ENCODE measurements at places on chromosomes 1 and 21.
A peak's percentile ranks its signal among the peaks of the same experiment; 100 is the strongest.

GRCh38 chr1:220227393-220227792 lies 44.9 kb downstream of the RAB3GAP2 start:
- no peaks in the 10 kb centered on the region for H3K27me3 ChIP-seq
- DNase-seq, result no peak
- H3K4me3 ChIP-seq, result no peak overlapping the region
- peaks cover 6% of the 10 kb centered on the region for H3K4me1 ChIP-seq

- no peak for DNase-seq
- no peaks in the 10 kb centered on the region for H3K27me3 ChIP-seq
- H3K27ac ChIP-seq, result no peak overlapping the region
- no peaks in the 10 kb centered on the region for H3K36me3 ChIP-seq
- no peaks in the 10 kb centered on the region for H3K4me1 ChIP-seq
- no peak overlapping the region for H3K4me3 ChIP-seq
These were observed 3933.6 kb downstream of the SRGAP2C start for GRCh38 chr1:125118147-125118993.

GRCh38 chr1:40539338-40539737 lies 7.9 kb downstream of the ZNF684 start:
- DNase-seq, result no peak
- no peaks in the 10 kb centered on the region for H3K4me1 ChIP-seq
- H3K27me3 ChIP-seq, result no peaks in the 10 kb centered on the region
- H3K27ac ChIP-seq, result no peak overlapping the region
- H3K4me3 ChIP-seq, result no peak overlapping the region

DNA sequence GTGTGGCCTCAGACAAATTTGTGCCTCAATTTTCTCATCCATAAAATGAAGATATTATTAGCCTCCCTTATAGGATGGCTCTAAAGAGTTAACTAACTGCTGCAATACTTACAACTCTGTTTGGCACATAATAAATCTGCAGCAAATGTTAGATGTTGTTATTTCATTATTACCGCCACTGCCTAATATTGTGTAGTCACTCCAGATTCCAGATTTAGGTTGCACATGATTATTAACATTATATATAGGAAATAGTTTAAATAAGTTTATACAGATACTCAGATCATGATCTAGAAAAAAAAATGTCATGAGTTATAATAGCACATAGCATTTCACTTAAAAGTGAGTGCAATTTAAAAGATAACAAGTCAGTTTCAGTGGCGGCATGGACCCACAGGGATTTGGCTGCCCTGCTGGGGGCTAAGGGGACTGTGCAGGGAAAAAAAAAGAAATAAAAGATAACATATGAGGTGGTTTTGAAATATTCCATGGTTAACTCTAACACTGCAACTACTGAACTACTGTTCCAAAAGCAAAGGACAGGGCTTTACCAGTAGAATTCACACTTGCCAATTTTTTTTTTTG lies 170.4 kb downstream of the TGFBR3 start:
- no peaks in the 10 kb centered on the region for H3K27me3 ChIP-seq
- no peak for DNase-seq
- H3K27ac ChIP-seq, result no peak overlapping the region

DNA sequence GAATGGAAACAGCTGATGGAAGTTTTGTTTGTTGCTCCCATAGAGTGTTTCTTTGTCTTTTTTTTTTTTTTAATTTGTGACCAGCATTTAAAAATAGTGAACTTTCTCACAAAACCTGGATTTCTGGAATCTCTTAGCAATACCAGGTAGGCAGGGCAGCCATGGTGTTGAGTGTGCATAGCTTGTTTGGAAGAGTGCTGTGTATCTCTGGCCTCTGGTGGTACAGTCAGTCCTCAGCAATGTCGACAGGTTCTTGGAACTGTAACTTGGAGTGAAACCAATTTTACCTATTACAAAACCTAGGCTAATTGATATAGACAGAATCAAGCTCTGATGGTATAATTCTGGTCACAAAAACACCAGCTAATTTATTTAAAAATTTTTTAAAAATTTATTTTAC lies 6.7 kb downstream of the AADACL3 start:
- no peaks in the 10 kb centered on the region for H3K4me1 ChIP-seq
- no peaks in the 10 kb centered on the region for H3K27me3 ChIP-seq
- H3K4me3 ChIP-seq, result no peak overlapping the region
- H3K36me3 ChIP-seq, result no peaks in the 10 kb centered on the region
- DNase-seq, result no peak
- no peak overlapping the region for H3K27ac ChIP-seq

DNA sequence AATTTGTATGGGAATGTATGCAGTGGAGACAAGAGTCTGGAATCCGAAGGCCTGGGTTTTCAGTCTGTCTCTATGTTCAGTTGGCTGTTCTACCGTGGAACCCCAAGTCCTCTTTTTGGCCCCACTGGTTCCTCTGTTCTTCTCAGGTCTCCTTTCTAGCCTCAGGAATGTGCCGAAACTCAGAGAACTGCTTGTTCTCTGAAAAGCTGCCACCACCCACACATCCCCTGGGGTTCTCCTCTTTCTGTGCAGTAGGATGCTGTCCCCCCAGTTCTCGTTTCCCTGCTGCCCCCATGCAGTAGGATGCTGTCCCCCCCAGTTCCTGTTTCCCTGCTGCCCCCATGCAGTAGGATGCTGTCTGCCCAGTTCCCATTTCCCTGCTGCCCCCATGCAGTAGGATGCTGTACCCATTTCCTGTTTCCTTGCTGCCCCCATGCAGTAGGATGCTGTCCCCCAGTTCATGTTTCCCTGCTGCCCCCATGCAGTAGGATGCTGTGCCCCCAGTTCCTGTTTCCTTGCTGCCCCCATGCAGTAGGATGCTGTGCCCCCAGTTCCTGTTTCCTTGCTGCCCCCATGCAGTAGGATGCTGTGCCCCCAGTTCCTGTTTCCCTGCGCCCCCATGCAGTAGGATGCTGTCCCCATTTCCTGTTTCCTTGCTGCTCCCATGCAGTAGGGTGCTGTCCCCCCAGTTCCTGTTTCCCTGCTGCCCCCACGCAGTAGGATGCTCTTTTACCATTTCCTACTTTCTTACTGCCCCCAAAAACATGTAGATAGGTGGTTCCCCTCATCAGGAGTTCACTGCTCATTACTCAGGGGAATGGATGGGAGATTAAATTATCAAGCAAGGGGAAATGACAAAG lies 35.3 kb downstream of the OPTC start:
- DNase-seq, result no peak
- no peak overlapping the region for H3K4me3 ChIP-seq
- H3K36me3 ChIP-seq, result no peaks in the 10 kb centered on the region
- H3K27me3 ChIP-seq, result no peaks in the 10 kb centered on the region

DNA sequence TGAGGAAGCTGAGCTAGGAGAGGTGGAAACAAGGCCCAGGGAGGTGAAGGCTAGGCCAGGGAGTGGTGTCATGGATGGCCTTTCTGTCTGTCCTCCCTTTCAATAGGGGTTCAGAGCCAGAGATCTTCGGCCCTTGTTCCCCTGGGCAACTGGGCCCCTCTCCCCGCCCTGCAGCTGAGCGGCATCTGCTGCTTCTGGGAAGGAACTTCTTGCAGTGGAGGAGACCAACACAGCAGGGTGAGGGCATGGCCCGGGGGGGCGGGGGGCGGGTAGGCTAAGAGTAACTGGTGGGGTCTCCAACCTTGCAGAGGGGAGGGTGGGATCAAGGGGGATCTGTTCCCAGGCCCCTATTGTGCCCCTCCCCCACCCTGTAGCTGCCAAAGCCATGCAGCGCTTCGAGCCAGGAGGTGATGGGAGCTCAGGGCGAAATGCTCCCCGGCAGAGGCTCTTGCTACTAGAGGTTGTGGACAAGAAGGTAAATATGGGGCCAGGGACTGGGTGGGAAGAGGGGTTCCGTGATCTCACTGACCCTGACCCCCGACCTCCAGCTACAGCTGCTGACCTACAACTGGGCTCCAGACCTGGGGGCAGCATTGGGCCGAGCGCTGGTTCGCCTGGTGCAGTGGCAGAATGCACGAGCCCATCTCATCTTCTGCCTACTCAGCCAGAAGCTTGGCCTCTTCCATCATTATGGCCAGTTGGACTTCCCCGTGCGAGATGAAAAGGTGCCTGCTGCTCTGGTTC lies 11.7 kb downstream of the HYI start:
- H3K4me3 ChIP-seq, result no peak overlapping the region
- no peaks in the 10 kb centered on the region for H3K4me1 ChIP-seq
- no peaks in the 10 kb centered on the region for H3K27me3 ChIP-seq
- DNase-seq, result peak; percentile 61

GRCh38 chr1:198563583-198563982 lies 23.1 kb upstream of the ATP6V1G3 start:
- no peak for DNase-seq
- no peak overlapping the region for H3K27ac ChIP-seq
- H3K27me3 ChIP-seq, result no peaks in the 10 kb centered on the region
- H3K4me1 ChIP-seq, result no peaks in the 10 kb centered on the region
- H3K36me3 ChIP-seq, result no peaks in the 10 kb centered on the region

DNA sequence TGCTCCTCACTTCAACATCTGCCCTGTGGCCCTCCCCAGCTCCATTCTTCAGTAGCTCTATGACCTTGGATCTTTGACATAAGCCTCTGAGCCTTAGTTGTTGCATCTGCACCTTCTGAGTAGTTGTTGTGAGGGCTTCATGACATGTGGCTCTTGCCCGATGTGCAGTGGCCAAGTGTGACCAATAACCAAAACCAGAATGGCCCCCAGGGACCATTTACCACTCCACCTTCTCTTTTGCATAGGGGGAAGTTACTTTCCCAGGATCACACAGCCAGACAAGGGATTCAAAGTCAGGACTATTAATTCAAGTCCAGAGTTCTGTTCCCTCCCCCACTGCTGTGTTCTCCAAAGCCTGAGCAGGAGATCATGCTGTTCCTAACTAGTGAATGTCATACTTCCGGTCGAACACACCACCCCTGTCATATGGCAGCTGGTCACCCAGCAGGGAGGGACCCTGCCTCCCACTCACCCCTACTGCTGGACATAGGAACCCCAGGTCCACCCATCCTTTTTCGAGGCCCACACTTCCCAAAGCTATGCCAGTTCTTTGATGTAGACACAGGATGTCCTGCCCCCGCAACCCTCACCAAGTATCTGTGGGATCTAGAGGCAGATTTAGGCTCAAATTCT lies 4.0 kb downstream of the FGR start:
- H3K27me3 ChIP-seq, result no peaks in the 10 kb centered on the region
- H3K4me3 ChIP-seq, result no peak overlapping the region
- peak overlapping the region; percentile 42 for H3K27ac ChIP-seq

- no peak overlapping the region for H3K27ac ChIP-seq
- H3K27me3 ChIP-seq, result no peaks in the 10 kb centered on the region
- no peak overlapping the region for H3K4me3 ChIP-seq
- H3K36me3 ChIP-seq, result no peaks in the 10 kb centered on the region
- H3K4me1 ChIP-seq, result no peaks in the 10 kb centered on the region
These were observed 5.3 kb downstream of the IGSF9 start for GRCh38 chr1:159940006-159940620.

- H3K27me3 ChIP-seq, result no peaks in the 10 kb centered on the region
- no peak for DNase-seq
- no peaks in the 10 kb centered on the region for H3K36me3 ChIP-seq
- H3K4me3 ChIP-seq, result no peak overlapping the region
These were observed 13.0 kb upstream of the PAQR7 start for GRCh38 chr1:25888426-25888987.

GRCh38 chr1:245409341-245410195 lies 254.8 kb downstream of the KIF26B start:
- no peak overlapping the region for H3K4me3 ChIP-seq
- H3K36me3 ChIP-seq, result no peaks in the 10 kb centered on the region
- no peak for DNase-seq
- no peak overlapping the region for H3K27ac ChIP-seq
- H3K4me1 ChIP-seq, result no peaks in the 10 kb centered on the region

DNA sequence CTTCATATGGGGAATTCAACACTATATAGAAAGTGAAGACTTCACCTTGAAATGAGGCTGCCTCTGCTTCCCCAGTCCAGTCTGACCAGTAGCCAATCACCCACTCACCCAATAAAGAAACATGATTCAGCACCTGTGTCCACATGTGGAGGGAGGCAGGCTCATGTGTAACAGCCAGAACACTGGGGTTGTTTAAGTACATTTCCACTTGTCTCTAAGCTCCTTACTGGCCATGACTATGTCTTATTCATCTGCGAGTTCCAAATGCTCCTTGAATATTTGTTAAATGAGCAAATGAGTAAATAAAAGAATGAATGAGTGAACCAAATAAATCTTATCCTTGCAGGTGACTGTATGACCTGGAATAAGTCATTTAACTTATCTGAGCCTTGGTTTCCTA lies 100.1 kb downstream of the BRINP2 start:
- H3K27me3 ChIP-seq, result no peaks in the 10 kb centered on the region
- no peak for DNase-seq

- no peaks in the 10 kb centered on the region for H3K4me1 ChIP-seq
- DNase-seq, result no peak
- H3K4me3 ChIP-seq, result no peak overlapping the region
- H3K27me3 ChIP-seq, result no peaks in the 10 kb centered on the region
These were observed 37.0 kb upstream of the RXRG start for GRCh38 chr1:165481820-165482532.
